ENCODE measurements at places on chromosomes 5 and 9. TPM values are rescaled to one million over a fixed set of nuclear protein-coding genes. Genes with fewer than 3 reads are reported as not detected.

C1QTNF3 gene
- total RNA-seq: 13.3 TPM

DNA sequence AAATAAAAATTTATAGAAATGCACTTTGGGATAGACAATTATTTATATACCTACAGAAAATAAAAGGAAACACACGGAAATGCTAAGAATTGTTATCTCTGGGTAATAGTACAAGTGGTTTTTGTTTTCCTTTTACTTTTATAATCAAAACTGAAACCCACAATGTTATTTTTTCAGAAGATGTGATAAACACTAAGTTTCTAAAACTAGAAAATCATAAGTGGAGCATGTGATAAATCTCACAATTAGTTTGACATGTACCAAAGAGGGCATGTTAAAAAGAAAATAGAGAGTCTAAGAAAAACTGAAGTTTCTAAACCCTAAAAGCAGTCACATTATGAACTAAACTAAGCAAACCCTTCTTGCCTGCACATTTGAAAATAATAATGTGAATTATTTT, 61.1 kb downstream of the OXCT1 start:
- H3K4me1 ChIP-seq: peaks cover 28% of the 10 kb centered on the region
- no peaks in the 10 kb centered on the region for H3K27me3 ChIP-seq
- H3K36me3 ChIP-seq: no peaks in the 10 kb centered on the region
- H3K27ac ChIP-seq: no peak overlapping the region

DNA sequence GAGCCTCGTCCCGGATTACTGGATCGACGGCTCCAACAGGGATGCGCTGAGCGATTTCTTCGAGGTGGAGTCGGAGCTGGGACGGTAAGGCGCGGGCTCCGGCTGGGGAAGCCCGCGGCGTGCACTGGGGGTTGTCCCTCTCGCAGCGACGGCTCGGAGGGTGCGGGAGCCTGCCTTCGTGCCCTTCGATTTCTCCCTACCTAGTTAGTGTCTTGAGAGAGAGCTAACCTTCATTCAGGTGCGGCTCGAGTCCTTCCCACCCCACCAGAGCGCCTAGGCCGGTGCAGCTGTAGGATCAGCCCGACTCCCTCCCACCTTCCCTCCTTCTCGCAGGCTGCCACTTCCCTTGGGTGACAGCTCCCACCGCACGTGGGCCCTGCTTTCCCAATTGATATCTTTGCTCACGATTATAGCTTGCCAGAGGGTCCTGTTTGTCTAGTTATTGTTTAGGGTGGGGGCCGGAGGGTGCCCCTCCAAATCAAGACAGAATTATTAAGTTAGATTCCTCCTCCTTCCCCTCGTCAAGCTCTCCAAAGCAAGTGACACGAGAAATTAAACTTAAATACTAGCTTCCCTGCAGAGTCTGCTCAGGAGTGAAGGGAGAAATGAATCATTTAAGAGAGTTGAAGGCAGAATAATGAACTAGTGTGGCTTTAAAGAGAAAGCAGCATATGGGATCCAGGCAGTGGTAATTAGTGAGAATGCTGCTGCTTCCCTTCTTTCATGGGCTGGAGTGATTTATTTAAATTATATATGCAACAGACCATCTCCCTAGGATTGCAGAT, 569 bp downstream of the CAMK4 start:
- H3K36me3 ChIP-seq: no peaks in the 10 kb centered on the region
- H3K4me1 ChIP-seq: no peaks in the 10 kb centered on the region
- peaks cover 36% of the 10 kb centered on the region for H3K27me3 ChIP-seq
- H3K27ac ChIP-seq: no peak overlapping the region

GRCh38 chr5:160312134-160312959, at the start of gene CCNJL:
Gene CCNJL, minus strand, starts transcription at chr5:160312564. Its CDS starts 641 bp downstream, at chr5:160311923.
- peak; percentile 57 for DNase-seq
- peak within 1 kb of the TSS; percentile 51 for H3K4me3 ChIP-seq
- H3K36me3 ChIP-seq: no peaks in the 10 kb centered on the region

C9orf50 gene
- total RNA-seq: not detected

- no peaks in the 10 kb centered on the region for H3K27me3 ChIP-seq
- no peak overlapping the region for H3K27ac ChIP-seq
- no peaks in the 10 kb centered on the region for H3K36me3 ChIP-seq
- H3K4me3 ChIP-seq: no peak overlapping the region
- DNase-seq: no peak
Measured at GRCh38 chr5:178465861-178466288, 124.3 kb downstream of the COL23A1 start.

DNA sequence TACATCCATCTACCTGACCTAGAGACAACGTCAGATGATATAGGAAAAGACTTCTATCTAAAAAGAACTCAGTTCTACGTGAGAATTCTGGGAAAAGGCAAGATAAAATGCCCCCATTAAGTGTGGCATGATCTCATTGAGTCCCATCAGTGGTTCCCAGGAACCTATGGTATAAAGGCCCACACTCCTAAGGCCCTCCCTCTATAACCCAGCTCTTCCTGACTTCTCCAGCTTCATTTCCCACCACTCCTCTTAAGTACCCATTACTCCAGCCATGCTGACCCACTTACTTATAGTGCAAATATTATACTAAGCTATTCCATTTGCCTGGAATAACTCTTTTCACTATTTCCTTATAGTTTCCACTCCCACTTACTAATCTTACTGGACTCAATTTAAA, 95.4 kb upstream of the NR5A1 start:
- no peak for DNase-seq
- no peak overlapping the region for H3K27ac ChIP-seq

DNA sequence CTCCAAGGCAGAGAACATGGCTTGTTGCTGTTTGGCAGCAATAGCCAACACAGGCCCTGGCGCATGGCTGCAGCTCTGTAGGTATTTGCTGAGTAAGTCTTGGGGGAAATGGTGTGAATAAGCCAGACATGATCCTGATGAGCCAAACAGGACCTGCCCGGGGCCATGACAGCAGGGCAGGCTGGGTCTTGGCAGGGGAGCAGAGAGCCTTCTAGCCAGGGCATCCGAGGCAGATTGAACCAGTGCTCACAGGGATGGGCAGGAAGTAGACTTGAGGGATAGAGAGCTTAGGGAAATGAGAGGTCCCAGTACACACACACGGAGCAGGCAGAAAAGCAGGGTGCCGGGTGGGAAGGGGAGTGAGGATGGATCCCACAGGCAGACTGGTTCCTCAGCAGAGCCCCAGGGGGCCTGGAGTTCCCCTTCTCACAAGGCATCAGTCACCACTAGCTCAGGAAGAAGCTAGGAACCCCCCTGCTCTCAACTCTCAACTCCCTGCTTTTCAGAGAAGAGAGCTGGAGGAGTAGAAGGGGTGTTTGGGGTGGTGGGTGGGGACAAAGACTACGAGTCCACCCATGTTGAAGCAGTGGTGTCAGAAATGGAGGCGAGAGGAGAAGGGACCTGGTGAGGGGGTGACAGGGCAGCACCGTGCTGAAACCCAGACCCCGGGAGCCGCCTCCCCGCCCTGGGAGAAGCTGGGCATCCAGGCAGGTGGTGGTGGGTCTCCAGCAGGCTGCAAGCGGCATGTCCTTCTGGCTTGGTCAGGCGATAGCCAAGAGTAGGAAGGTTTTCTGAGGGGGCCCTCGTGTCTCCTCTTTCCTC, 111.1 kb downstream of the RGS3 start:
- DNase-seq: no peak
- H3K27ac ChIP-seq: no peak overlapping the region
- peaks cover 27% of the 10 kb centered on the region for H3K4me1 ChIP-seq
- no peaks in the 10 kb centered on the region for H3K27me3 ChIP-seq

DNA sequence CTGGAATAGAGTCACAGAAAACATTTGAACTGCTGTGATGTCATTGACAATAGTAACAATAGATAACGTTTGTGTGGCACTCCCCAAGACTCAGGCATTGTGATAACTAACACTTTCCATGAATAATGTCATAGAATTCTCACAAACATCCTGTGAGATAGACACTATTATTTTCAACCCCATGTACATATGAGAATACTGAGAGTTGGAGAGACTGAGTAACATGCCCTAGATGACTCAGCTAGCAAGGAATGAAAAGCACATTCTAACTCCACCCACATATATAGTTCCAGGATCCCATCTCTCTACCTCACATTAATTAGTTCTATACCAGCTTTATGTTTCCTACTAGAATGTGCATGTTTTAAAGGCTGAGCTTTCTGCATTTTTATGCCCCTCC, 71.4 kb downstream of the ASTN2 start:
- H3K36me3 ChIP-seq: no peaks in the 10 kb centered on the region
- no peak overlapping the region for H3K27ac ChIP-seq
- no peak for DNase-seq
- no peaks in the 10 kb centered on the region for H3K4me1 ChIP-seq
- H3K4me3 ChIP-seq: no peak overlapping the region

DNA sequence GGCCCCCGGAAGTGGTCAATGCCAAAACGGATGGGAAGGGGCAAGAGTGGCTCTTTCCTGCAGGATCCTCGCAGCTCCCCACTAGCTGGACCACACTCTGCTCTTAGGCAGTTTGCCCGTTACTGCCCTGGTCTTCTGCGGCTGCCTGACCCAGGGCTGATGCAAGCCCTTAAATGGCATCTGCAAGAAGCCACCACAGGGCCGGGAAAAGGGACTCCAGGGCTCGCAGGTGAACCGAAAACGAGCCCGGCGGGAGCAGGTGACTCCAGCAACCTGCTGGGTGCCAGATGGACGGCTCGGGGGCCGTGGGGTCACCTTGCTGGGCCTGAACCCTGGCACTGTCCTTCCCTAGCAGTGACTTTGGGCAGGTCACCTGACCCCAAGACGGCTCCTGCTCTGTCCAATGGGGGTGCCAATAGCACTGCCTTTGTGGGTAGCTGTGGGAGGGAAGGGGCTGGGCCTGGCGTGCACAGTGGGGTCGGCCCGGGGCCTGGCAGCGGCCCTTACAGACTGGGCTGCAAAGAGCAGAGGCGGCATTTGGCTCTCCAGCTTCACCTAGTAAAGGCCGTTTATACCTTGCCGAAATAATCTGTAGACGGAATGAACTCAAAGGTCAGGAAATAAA, 1.3 kb downstream of the TMEM250 start:
- no peak for DNase-seq
- H3K27ac ChIP-seq: peak overlapping the region; percentile 98
- peak overlapping the region; percentile 89 for H3K4me3 ChIP-seq

DNA sequence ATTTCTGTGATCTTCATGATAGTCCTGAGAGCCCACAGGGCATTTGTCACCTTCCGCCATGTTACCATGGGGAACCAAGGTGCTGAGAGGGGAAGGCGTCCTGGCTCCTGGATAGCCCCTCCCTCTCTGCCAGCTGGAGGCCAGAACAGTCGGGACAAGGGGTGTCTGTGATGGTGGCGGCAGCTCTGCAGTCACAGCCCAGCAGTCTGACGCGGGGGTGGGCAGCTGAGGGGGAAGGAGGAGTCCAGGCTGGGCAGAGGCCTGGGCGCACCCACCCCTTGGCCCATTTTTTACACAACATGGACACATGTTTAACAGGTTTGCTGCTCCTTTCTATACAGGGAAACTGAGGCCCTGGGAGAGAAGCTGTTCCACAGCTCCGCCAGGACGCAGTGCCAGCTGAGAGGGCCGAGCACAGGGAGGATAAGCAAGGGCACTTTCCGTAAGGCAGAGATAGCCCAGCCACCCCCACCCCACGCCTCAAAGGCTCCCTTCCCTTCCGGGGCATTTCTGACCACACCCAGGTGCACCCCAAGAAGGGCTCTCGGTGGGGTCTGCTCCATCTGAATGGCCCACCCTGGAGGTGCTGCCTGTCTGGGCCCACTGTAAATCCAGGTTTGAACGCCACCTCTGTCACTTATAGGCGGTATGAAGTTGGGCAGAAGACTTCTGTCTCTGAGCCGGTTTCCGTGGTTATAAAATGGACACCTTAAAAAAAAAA, 17.1 kb downstream of the LRRC8A start:
- H3K36me3 ChIP-seq: no peaks in the 10 kb centered on the region
- H3K4me1 ChIP-seq: peaks cover 21% of the 10 kb centered on the region

DNA sequence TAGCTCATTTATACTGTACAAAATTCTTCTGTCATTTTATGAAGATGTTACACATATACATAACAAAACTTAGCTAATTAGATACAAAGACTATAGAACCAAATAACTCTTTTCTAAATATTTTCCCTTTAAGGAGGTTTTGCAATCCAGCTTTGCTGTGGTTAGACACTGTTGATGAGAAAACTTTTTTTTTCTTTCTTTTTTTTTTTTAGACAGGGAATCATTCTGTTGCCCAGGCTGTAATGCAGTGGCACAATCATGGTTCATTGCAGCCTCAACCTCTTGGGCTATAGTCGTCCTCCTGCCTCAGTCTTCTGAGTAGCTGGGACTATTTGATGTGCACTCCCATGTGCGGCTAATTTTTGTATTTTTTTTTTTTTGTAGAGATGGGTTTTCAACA, 38.5 kb upstream of the CDKN2B start:
- H3K4me1 ChIP-seq: no peaks in the 10 kb centered on the region
- H3K27me3 ChIP-seq: no peaks in the 10 kb centered on the region
- H3K27ac ChIP-seq: no peak overlapping the region
- H3K4me3 ChIP-seq: no peak overlapping the region

- no peak overlapping the region for H3K27ac ChIP-seq
- no peak overlapping the region for H3K4me3 ChIP-seq
- H3K27me3 ChIP-seq: no peaks in the 10 kb centered on the region
Measured at GRCh38 chr5:92991581-92992067, 589.4 kb downstream of the NR2F1-AS1 start.

DNA sequence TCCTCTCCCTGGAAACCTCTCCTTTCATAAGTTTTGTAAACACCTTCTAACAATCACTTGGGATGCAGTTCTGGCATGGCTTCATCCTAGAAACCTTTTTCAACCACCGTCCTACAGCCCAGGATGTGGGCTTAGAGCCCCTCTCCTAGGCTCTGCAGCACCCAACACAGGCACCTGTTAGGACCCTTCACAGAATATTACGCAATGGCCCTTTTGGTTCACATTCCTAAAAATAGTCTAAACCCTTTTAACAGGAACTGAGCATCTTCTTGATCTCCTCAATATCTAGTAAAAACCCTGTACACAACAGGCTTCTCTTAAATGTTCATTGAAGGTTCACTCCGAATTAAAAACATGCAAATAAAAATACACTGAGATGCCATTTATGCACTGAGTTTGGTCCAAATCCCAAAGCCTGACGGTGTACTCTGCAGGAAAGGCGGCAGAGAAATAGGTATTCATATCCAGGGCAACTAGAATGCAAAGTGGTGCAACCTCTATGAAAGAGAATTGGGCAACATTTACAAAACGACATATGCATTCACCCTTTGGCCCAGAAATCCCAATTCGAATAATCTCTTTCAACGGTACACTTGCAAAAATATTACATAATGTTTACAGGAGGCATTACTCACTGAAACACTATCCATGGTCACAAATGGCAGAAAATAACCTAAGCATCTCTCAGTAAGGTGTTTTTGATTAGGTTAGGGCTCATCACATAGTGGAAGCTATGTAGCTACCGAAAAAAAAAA, 169.3 kb downstream of the SEMA5A start:
- H3K27me3 ChIP-seq: no peaks in the 10 kb centered on the region
- H3K27ac ChIP-seq: no peak overlapping the region
- no peak for DNase-seq
- H3K4me3 ChIP-seq: no peak overlapping the region

SHISAL2B gene
- not detected for total RNA-seq

Measured in transverse colon (tissue), 4 donors.